Aortic smooth muscle cell (primary cell): ENCODE measurements at places on chromosomes 2 and 18. TPM values are rescaled to one million over a fixed set of nuclear protein-coding genes. Genes with fewer than 3 reads are reported as not detected.

PGAP1 gene
- total RNA-seq, result 6.3 and 7.7 TPM in 2 replicates

LYPD1 gene
- total RNA-seq, result 11.4 and 21.7 TPM in 2 replicates

STARD7 gene
- total RNA-seq, result 120 and 138 TPM in 2 replicates

WNT10A gene
- total RNA-seq, result not detected in 2 replicates

CRACDL gene
- total RNA-seq, result 0.12 and 0.13 TPM in 2 replicates

CYTIP gene
- total RNA-seq, result 1.7 and 2.4 TPM in 2 replicates

SERPINB4 gene
- total RNA-seq, result not detected in 2 replicates

TMEM163 gene
- 0.26 and 0.81 TPM in 2 replicates for total RNA-seq

RPRD1A gene
- 37.4 and 39.2 TPM in 2 replicates for total RNA-seq

INPP5D gene
- total RNA-seq, result 0.53 and 0.56 TPM in 2 replicates

VAMP8 gene
- 0.87 and 1.7 TPM in 2 replicates for total RNA-seq

UPP2 gene
- not detected in 2 replicates for total RNA-seq

ERCC3 gene
- total RNA-seq, result 34.3 and 42.9 TPM in 2 replicates

C2orf72 gene
- total RNA-seq, result 0.25 and 0.26 TPM in 2 replicates

KLHL41 gene
- total RNA-seq, result 0.87 and 1.1 TPM in 2 replicates

CIB4 gene
- total RNA-seq, result not detected in 2 replicates

GKN1 gene
- not detected in 2 replicates for total RNA-seq

ELAC1 gene
- total RNA-seq, result 5.7 and 6.3 TPM in 2 replicates

PSMA8 gene
- total RNA-seq, result not detected in 2 replicates

GPR45 gene
- total RNA-seq, result not detected in 2 replicates

STARD6 gene
- total RNA-seq, result 0.44 and 0.53 TPM in 2 replicates

ANKRD30B gene
- not detected in 2 replicates for total RNA-seq

SKA1 gene
- 8.0 and 12.7 TPM in 2 replicates for total RNA-seq

MARCO gene
- not detected in 2 replicates for total RNA-seq

CNGA3 gene
- total RNA-seq, result 0.13 TPM in 1 of 2 replicates, not detected in the other

IL18R1 gene
- total RNA-seq, result 0.75 and 1.5 TPM in 2 replicates

GFPT1 gene
- 51.8 and 58.0 TPM in 2 replicates for total RNA-seq

RAB6C gene
- under 0.01 TPM in 1 of 2 replicates, not detected in the other for total RNA-seq

STAT4 gene
- total RNA-seq, result 0.31 and 0.53 TPM in 2 replicates

PTPRN gene
- total RNA-seq, result 0.25 and 0.40 TPM in 2 replicates

SUPT7L gene
- 15.1 and 17.8 TPM in 2 replicates for total RNA-seq

OSR1 gene
- total RNA-seq, result 62.4 and 120 TPM in 2 replicates

IRS1 gene
- 6.2 and 9.4 TPM in 2 replicates for total RNA-seq

SRBD1 gene
- 17.4 and 19.4 TPM in 2 replicates for total RNA-seq

GALR1 gene
- total RNA-seq, result not detected in 2 replicates

DHRS9 gene
- total RNA-seq, result not detected in 2 replicates

GAL3ST2 gene
- total RNA-seq, result not detected in 2 replicates

G6PC2 gene
- not detected in 2 replicates for total RNA-seq

OTOS gene
- not detected in 2 replicates for total RNA-seq

RRM2 gene
- 21.9 and 40.6 TPM in 2 replicates for total RNA-seq

GALNT3 gene
- 0.44 and 2.0 TPM in 2 replicates for total RNA-seq

SERPINB10 gene
- 0.13 TPM in 1 of 2 replicates, not detected in the other for total RNA-seq

SNORC gene
- total RNA-seq, result 0.66 and 0.93 TPM in 2 replicates

TRIM43 gene
- not detected in 2 replicates for total RNA-seq

GNAL gene
- total RNA-seq, result 0.31 and 0.92 TPM in 2 replicates

DYNC1I2 gene
- total RNA-seq, result 131 and 135 TPM in 2 replicates

RAD51AP2 gene
- not detected in 2 replicates for total RNA-seq

CFAP65 gene
- not detected in 2 replicates for total RNA-seq
